Jurkat, Clone E6-1 (cell line): ENCODE measurements at places on chromosomes 7 and 10.

- DNase-seq: no peak
Observed at GRCh38 chr10:127889605-127890195, 3.0 kb downstream of the CLRN3 start.

DNA sequence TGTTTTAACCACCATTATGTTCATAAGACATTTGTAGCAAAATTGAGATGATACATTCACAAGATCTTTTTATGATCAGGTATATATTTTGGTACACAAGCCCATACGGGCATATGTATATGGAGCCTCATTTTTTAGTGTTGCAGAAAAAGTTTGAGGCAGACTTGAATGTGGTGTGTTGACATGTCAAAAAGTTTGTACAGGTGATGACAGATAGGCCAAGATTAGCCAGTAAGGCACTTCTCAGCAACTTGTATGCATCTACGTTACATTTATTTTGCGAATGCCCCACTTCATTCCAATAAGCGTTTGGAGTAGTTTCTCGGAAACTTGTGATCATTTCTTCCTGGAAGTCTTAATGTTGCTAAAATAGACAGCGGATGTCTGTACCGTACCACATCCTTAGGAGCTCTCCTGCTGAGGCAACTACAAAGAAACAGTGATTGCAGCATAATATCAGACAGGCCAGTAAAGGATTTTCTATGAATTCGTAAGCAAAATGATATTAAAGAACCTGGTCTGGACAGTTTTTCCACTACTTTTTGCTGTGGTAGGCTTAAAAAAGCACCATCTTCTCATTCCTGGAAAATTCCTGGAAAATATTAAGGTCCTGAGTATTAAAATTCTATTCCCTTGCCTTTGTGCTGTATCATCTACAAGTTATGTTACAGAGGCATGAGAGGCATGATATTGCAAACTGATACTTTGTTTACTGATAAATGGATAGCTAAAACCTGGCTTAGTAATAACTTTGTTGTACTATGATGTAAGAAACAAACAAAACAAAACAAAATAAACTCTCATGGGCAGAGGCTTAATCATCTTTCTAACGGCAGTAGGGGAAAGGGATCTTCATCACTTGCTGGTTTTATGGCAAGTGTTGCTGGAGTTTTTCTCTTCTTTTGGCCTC, 153.6 kb downstream of the HDAC9 start:
- DNase-seq: no peak

DNA sequence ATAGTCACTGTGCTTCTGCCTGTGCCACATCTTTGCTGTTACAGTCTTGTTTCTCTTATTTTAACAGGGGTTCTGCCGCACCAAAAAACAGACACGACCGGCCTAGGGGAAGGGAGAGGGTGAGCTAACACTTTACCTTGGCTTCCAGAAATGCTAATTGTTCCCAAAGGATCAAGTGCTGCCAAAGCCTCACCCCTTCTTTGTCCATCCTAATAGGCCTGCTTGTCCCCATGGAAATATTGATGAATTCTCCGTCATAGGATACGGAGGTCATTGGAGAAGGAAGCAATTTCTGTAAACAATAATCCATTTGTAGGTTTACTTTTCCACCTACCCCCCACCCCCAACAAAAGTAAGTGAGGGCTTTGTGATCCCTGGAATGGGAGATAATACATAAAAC, 567.3 kb downstream of the KCNMA1 start:
- no peak for DNase-seq

DNA sequence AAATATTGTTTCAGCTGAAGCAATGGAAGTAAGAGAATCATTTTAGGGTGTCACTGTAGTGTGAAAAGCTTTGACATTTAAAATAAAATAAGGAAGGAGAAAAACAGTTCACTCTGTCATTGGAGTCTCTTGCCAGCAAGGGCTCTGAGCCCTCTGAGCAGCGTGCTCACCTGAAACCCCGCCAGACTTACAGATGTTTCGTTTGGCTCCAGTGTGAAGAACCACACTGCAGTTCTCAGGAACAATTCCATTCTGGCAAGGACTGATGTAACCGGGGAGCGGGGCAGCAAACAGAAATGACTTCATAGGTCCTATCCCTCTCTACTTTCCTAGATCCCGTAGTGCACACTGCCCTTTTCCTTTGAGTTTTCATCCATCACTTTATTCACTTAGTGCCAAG, 164.3 kb downstream of the CELF2 start:
- DNase-seq: no peak

GRCh38 chr10:29109707-29110571, 178.9 kb upstream of the LYZL1 start:
- no peak for DNase-seq

- no peak for DNase-seq
Observed at GRCh38 chr10:124665558-124665957, 78.6 kb downstream of the FAM53B start.

GRCh38 chr10:71632200-71632820, 87.3 kb downstream of the C10orf105 start:
- no peak for DNase-seq

DNA sequence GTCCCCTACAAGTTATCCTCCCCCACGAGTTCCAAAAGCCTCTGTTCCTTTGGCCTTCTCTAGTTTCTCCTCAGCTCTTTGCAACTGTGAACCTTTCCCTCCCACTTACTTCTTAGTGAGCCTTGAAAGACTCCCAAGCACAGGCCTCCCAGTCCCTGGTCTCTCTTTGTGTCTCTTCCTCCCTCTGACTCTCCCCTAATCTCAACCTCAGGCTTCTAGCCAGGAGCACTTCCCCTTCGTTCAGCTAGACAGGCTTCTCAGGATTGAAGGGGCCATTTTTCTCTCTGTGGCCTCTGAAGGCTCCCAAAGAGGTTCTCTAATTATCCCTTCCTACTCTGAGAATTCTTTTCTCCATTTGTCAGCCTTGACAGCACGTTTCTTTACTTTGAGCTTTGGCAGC, 50.2 kb upstream of the PHYHIPL start:
- no peak for DNase-seq

- no peak for DNase-seq
Observed at GRCh38 chr10:75037171-75038153, 74.0 kb upstream of the SAMD8 start.

DNA sequence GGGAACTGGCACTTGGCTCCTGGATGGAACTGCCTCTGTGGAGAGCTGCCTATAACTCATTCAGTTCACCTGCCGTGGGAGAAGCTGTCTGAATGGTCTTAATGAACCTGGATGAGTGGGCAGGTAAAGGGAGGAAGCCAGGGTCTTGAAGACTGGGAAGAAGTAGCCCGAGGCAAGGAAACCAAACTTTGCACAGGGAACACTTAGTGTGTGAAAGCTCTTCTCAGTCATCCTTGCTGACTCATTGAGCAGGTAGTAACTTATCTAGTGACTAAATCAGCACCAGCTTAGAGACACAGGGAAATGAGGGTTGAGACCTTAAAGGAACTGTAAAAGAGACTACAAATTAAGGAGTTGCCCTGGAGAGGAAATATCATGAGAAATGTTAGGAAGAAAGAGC, 9.9 kb downstream of the LRRC4 start:
- no peak for DNase-seq

DNA sequence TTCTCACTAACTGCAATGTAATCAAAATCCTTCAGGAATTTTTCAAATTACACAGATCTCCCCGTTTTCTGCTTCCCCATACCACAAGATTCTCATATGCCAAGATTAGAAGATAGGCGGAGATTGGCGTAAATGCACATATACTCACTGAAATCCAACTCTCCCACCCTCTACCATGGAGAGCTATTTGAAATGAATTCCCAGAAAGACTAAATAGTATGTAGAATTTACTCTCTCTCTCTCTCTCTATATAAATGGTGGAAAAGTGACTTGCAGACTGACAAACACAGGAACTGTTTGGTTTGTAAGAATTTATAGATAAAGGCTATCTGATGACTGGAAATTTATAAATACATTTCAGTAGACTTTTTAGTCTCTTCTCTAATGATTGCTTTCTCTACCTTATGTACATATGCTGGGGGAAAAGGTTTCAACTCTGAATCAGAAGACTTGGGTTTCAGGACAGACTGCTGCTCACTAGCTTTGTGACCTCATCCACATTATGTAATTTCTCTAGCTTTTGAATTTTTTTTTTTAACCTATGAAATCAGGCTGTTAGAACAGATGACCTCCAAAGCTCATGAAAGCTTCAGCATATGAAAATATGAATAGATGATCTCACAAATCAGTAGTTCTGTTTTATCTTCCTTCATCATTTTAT, 67.8 kb upstream of the CSTF2T start:
- no peak for DNase-seq

DNA sequence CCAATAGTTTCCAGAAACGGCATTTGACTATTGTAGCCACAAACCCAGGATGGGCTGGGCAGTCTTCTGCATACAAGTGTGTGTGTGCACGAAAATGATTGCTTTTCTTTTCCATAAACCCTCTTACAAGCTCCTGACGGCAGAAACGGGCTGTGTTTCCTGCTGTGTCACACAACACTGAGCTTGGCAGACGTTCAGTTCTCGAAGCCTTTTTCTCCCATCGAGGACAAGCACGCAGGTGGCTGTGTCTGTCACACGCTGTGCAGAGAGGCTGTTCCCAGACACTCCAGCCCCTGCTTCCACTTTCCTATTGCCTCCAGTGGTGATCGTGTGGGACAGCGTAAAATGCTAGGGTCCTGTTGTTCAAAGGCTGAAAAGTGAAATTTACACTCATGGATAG, 32.1 kb downstream of the RBAK start:
- DNase-seq: no peak

DNA sequence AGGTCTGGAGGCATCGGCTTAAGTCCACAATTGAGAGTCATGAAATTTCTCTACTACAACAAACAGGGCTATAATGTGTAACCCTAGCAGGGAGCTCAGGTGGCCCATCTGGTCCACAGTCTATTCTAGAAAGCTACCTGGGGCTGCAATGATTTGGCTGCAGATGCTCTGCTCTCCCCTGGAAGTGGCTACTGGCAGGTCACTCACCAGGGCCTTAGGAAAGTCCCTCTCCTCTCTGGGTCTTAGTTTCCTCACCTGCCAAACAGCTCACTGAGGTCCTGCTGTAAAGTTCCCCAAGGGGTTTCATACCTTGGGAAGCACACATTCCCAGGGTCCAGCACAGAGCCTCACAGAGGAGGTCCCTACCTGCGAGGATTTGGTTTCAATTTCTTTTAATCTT, 2.5 kb downstream of the IGFBP3 start:
- DNase-seq: no peak

DNA sequence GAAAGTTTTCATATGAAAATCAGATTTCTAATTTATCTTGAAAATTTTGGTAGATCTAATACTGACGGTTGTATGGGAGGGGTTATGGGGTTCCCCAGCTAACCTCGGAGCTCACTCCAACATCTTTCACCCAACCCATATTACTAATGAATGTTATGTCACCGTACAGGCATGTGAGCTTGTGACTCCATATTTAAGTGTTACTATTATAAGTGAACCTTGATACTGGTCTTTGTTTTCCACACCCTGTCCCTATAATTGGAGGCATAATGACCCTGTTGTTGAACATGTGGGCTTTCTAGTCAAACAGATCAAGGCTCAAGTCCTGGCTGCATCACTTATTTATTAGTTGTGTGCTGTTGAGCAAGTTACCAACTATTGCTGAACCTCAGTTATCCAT, 27.2 kb downstream of the WDFY4 start:
- no peak for DNase-seq

GRCh38 chr7:20306180-20306946, 24.3 kb upstream of the ITGB8 start:
- DNase-seq: no peak

- DNase-seq: no peak
Observed at GRCh38 chr10:119104654-119105015, 722 bp downstream of the DENND10 start.

GRCh38 chr10:43110338-43111071, 27.7 kb upstream of the CSGALNACT2 start:
- no peak for DNase-seq

DNA sequence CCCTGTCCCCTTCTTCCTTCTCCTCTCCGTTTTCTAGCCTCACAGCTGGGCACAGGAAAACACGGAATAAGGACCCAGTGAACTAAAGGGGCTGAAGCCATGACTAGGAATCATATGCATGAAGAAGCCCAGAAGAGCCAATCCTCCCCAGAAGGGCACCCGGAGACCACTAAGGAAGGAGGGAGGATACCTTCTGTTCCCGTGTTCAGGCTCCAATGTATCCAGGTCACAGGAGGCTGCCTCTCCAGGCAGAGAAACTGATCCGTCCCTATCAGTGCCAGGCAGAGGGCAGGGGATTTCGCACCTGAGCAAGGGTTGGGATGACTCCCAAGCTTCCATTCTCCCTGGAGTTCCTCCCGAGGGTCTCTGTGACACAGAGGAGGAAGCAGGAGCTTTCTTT, 246.6 kb downstream of the SNX10 start:
- DNase-seq: no peak

DNA sequence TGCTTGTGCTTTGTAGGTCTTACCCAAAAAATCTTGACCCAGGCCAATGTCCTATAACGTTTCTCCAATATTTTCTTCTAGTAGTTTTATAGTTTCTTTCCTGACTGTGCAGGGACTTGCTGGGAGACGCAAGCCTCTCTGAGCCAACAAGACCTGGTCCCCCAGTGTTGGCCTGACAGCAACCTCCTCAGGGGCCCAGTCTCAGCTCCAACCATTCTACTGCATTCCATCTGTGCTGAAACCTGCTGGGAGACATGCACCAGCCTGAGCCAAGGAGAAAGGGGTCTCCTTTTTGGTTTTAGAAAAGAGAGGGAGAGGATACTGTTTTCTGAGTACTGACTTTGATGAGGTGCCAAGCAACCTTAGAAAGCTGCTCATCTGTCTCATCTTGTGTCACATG, 251.4 kb downstream of the PRKG1 start:
- DNase-seq: no peak

DNA sequence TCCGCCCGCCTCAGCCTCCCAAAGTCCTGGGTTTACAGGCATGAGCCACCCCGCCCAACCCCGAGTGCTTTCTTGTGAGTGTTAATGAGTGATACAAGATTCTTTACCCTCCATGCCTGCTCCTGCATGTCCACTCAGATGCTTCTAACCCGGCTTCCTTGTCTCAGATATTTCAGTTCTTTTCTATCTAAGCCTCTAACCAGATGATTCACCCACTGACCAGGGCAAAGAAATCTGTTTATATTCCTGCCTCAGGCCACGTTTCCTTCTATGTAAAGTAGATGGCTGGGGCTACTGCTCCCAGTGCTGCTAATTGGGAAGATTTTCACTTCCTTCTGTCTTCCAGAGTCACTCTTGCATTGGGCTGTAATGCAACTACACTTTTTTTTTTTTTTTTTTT, 395.1 kb upstream of the ANKRD30A start:
- no peak for DNase-seq

- DNase-seq: no peak
Observed at GRCh38 chr7:42747044-42747443, 164.8 kb downstream of the C7orf25 start.

GRCh38 chr10:99770408-99771045, 11.9 kb upstream of the ABCC2 start:
- DNase-seq: no peak

DNA sequence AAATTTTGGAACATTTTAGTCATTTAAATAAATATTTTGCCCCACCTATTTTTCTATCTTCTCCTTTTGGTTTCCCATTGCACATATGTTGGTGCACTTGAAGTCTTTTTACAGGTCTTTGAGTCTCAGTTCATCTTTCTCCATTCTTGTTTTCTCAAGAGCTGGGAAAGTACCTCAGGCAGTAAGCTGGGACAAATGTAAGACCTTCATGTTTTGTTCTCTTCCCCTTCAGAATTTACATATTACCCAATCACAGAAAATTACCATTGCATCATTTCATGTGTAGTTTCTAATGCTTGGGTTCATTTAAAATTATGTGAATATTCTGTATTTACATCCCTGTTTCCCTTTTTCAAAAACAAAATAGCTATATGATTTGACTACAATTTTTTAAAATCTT, 1150.0 kb upstream of the POT1 start:
- no peak for DNase-seq

- DNase-seq: no peak
Observed at GRCh38 chr7:117667456-117667855, 187.6 kb downstream of the CFTR start.
